Temporal lobe (tissue), 4 donors: ENCODE measurements at places on chromosomes 13 and 19. TPM values are rescaled to one million over a fixed set of nuclear protein-coding genes. Genes with fewer than 3 reads are reported as not detected.

The PPM1N gene
- 0.25 TPM for total RNA-seq

The CARM1 gene
- total RNA-seq, result 17.9 TPM

The CGB5 gene
- total RNA-seq, result not detected

The CGB8 gene
- not detected for total RNA-seq

The ZNF320 gene
- 27.3 TPM for total RNA-seq

The CEACAM6 gene
- total RNA-seq, result 0.25 TPM

The SLC44A2 gene
- 33.4 TPM for total RNA-seq

The CEACAM20 gene
- total RNA-seq, result not detected

The SUGP2 gene
- total RNA-seq, result 81.4 TPM

The RCBTB1 gene
- total RNA-seq, result 11.3 TPM

The SSC5D gene
- total RNA-seq, result 0.25 TPM

The BLOC1S3 gene
- 3.4 TPM for total RNA-seq

The USHBP1 gene
- total RNA-seq, result 0.74 TPM

The SMIM24 gene
- total RNA-seq, result 0.25 TPM

The STOML3 gene
- total RNA-seq, result 0.25 TPM

The SLITRK1 gene
- 30.7 TPM for total RNA-seq

The PMIS2 gene
- not detected for total RNA-seq

The ZMYM5 gene
- total RNA-seq, result 20.9 TPM

The PGLYRP1 gene
- total RNA-seq, result not detected

The TMEM38A gene
- 4.7 TPM for total RNA-seq

The DKKL1 gene
- total RNA-seq, result not detected

The EBI3 gene
- 0.25 TPM for total RNA-seq

The USE1 gene
- 15.2 TPM for total RNA-seq
